ENCODE measurements at places on chromosomes 3 and 15. TPM values are rescaled to one million over a fixed set of nuclear protein-coding genes. Genes with fewer than 3 reads are reported as not detected.

DNA sequence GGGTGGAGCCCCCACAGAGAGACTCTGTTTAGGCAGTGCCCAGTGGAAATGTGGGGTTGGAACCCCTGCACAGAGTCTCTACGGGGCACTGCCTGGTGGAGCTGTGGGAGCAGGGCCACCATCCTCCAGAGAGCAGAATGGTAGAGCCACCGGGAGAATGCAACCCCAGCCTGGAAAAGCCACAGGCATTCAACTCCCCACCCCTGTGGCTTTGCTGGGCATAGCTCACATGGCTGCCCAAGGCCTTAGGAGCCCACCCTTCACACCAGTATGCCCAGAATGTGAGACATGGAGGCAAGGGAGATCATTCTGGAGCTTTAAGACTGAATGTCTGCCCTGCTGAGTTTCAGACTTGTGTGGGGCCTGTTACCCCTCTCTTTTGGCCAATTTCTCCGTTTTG lies 19.0 kb upstream of the CHCHD6 start:
- no peak for DNase-seq

- DNase-seq, result no peak
Observed at GRCh38 chr15:74620636-74621545, 5.3 kb downstream of the CLK3 start.

DNA sequence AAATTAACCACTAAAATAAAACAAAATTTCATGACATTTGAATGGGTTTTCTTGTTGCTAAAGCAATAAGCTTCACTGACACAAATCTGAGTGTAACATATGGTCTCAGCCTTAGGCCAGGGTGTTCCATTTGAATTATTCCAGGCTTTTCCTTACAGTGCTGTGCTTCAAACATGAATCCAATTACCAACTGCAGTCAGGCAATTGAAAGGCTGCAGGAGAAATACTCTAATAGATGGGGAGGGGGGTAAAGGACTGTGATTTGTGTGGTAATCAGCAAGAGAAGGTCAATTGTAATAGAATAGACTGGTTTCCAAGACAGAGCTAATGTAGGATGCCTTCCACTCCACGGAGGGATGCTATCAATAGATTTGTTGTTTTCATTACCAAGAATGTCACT lies 466.7 kb downstream of the C3orf38 start:
- no peak for DNase-seq

The APOD gene
- 8.3 TPM for polyA plus RNA-seq

The DLL4 gene
- polyA plus RNA-seq, result 0.32 TPM
